Calu3 (cell line): ENCODE measurements at places on chromosomes 7 and 10. TPM values are rescaled to one million over a fixed set of nuclear protein-coding genes. Genes with fewer than 3 reads are reported as not detected.

NSUN6 gene
- total RNA-seq = 10.5 and 14.5 TPM in 2 replicates

TAS2R5 gene
- 3.0 and 3.6 TPM in 2 replicates for total RNA-seq

OR2A5 gene
- total RNA-seq = not detected in 2 replicates

CFAP58 gene
- not detected in 2 replicates for total RNA-seq

MKX gene
- 1.5 and 2.3 TPM in 2 replicates for total RNA-seq

FLNC gene
- total RNA-seq = 0.42 and 0.98 TPM in 2 replicates

CNPY4 gene
- total RNA-seq = 5.6 and 5.9 TPM in 2 replicates

GNAT3 gene
- not detected in 2 replicates for total RNA-seq
